ENCODE measurements at places on chromosomes 5 and 9.

GRCh38 chr5:64979531-64979930 is 210.8 kb downstream of the CWC27 start:
- no peak for DNase-seq

GRCh38 chr5:156331845-156332244 is 4.9 kb downstream of the SGCD start:
- no peak for DNase-seq

GRCh38 chr5:180454752-180455151 is 39.4 kb upstream of the CNOT6 start:
- no peak for DNase-seq

DNA sequence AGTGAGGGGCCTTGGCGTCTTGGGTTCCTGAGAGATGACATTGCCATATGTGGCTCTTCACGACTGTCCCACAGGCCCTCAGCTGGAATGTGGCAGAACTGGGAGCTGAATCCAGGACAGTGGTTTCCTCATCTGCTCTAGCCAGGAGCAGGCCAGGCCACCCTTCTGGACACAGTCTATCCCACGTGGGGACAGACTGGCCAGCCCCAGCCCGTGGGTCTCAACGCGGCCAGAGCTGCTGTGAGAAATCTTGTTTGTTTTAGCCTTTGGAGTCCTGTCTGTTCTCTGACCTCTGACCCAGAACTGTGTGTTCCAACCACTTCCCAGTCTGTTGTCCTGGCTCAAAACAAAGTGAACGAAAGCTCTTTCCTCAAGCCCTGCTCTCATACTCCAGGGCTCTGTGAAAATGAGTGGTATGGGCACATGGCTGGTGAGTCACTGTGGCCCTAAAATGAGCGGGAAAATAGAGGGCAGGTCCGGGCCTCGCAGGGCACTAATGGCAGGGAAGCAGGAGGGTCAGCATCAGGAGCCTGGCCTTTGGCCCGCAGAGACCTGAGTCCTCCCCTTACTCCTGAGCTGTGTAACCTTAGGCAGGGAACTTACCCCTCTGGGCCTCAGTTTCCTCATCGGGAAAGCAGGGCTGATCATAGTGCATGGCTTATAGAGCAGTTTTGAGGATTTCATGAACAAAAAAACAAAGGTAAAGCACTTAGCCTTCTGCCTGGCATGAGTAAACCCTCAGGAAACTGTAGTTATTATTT is 34.8 kb upstream of the GLRX start:
- DNase-seq, result no peak

DNA sequence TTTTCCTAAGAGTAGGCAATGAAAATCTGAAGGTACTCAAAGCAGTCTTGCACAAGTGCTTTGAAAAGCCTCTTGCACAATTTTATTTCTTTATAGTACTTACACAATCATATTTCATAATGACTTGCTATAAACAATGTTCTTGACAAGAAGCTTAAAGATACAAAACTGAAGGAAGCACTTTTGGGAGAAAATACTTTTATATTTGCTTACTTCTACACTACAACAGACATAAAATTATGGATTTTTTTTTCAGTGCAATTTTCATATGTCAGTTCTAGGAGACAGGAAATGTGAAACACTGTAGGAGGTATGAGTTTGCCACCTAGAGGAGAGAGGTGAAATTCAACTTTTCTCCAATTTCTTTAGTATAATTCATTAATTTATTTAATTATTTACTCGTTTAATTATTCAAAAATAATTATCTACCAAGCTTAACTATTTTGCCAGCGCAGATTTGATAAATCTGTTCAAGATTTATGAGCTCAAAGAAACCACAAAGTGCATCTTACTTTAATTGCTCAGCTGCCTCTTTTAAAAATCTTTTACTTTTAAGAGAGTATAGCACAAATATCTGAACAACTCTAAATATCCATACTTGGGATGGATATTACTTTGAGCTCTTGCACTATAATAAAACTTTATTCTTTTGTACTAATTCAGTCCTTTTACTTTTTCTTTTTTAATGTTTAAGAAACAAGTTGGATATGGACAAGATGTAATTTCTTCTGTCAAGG is 29.0 kb upstream of the CDKN2B start:
- no peak for DNase-seq

DNA sequence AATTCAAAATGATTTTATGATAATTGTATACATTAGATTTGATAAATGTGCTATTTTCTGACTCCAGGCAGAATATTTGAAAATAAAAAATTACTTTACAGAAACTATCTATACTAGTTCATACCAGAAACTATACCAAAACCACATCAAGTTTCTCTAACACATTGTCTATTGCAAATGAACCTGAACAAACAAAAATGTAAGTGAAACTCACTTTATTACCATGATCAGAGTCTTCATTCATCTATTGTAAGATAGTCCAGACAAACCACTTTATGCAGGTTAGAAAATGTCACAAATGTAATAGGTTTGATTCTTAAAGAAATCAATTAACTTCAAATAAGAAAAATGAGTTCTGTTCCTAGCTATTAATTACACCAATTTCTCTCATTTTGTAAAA is 99.4 kb downstream of the OXCT1 start:
- no peak for DNase-seq

GRCh38 chr9:2022560-2022959 is 7.4 kb downstream of the SMARCA2 start:
- no peak for DNase-seq

GRCh38 chr5:158492136-158492535 is 607.6 kb downstream of the EBF1 start:
- DNase-seq, result no peak

DNA sequence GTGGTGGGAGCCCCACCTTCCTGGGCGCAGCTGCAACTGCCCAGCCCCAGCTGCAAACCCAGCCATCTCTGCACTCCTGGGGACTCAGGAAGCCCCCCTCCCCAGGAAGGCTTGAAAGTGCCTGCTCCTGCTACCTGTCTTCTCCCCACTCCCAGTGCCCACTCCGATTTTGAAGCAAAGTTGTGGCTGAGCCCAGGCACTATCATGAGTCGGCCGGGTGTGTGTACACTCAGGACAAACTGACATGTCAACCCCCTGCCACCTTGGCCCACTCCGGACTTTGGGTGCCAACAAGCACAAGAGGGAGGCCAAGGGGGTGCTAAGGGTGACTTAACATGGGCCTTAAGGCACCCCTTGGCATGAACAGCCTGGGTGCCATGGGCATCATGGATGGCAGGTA is 325.5 kb upstream of the PTGER4 start:
- DNase-seq, result no peak

GRCh38 chr5:68167195-68167651 is 48.3 kb upstream of the PIK3R1 start:
- DNase-seq, result no peak

GRCh38 chr5:73214996-73215395 is 42.0 kb downstream of the TMEM174 start:
- DNase-seq, result no peak

- no peak for DNase-seq
These were observed 30.0 kb downstream of the RBM27 start for GRCh38 chr5:146233441-146233840.

DNA sequence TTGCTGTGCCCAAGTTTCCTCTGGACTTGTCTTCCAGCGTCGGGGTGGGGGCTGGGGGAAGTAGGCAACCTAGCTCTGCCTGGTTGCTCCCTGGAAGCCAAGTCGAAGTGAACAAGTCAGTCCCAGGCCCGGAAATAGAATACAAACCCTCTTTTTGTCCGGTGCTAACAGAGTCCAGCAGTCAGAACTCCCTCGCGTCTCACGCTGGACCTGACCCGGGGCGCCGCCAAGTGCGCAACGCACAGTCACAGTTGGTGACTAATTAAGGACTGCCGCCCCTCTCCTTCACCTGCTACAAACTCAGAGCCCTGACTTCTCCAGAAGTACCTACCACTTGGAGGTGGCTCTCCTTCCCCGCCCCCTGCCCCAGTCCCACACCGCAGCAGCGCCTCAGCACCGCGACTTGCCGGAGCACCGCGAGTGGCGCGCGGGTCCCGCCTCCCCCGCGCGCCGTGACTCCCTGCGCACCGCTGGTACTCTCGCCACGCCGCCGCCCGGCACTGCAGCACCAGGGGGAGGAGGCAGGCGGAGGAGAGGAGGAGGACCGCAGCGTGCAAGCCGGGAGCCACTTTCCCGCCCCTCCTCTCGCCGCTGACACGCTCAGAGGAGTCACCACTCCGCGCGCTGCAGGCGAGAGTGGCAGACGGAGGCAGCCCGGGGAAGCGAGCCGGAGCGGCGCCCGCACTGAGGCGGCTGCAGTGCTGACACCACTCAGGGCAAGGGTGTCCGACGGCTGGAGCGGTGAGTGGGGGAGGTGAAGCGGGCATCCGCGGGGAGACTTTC is at the start of gene SV2C:
Gene SV2C, plus strand, starts transcription at position 612 of the 783 bp plus-strand sequence. CDS start 48,368 bp downstream, outside the sequence.
- no peak for DNase-seq

GRCh38 chr9:76737154-76737902 is 26.9 kb upstream of the PCA3 start:
- DNase-seq, result no peak

- no peak for DNase-seq
These were observed 31.4 kb upstream of the SPTLC1 start for GRCh38 chr9:92146610-92147009.

DNA sequence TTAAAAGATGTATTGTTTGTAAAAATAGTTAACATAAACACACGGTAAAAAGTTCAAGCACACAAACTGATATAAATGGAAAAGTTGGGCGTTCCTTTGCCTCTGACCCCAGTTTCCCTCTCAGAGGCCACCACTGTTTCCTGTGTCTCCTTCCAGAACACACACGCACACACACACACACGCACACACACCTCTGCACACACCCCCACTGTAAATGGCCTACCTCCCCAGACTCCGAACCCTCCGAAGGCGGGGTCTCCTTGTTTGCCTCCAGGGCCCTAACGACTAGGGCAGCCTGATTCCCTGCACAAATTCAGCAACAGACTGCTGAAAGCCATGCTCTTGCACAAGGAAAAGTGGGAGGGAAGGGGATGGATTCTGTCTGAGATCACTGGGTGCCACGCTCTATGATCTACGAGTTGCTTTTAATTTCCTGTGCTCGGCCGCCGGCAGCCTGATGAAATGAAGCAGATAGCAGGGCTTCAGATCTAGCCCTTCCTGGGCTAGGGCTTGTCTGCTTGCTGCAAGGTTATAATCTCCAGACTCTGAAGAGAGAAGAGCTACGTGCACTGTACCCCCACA is 184.0 kb upstream of the IL12B start:
- no peak for DNase-seq

DNA sequence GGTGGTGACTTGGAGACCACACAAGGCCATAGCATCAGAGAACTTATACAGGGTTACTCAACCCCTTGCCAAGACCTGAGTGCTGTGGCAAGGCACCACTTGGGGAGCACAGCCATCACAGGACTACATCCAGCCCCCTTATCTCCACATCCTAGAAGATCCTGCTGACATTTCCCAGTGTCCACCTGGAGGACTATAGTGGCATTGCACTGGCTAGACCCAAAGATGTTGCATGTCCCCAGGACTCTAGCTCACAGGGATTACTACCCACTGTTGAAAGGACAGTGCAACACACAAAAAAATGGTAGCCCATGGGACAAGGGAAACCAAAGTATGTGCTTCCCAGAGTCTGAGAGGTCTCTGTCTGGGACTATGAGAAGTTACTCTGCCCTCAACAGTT is 411.1 kb upstream of the NUDT12 start:
- DNase-seq, result no peak

GRCh38 chr5:95957561-95958203 is 4.0 kb downstream of the ELL2 start:
- DNase-seq, result no peak

GRCh38 chr9:237858-238345 is 23.2 kb downstream of the DOCK8 start:
- no peak for DNase-seq

DNA sequence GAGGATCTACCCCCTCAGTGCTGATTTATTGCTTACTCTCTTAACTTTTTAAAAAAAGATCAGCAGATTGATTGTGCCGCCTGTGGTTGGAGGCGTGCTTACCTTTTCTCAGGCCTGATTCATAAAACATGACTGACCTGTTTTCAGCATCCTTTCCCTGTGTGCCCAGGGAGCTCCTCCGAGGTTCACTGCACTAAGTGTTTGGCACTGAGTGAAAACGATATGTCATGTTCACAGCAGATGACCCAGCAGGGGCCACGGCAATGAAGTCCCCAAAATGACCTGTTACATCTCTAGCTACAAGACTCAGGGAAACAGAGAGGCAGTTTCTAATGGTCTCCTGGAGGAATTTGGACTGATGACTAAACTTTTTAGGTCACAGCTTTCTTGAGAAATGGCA is 69.9 kb downstream of the INSYN2B start:
- DNase-seq, result no peak

DNA sequence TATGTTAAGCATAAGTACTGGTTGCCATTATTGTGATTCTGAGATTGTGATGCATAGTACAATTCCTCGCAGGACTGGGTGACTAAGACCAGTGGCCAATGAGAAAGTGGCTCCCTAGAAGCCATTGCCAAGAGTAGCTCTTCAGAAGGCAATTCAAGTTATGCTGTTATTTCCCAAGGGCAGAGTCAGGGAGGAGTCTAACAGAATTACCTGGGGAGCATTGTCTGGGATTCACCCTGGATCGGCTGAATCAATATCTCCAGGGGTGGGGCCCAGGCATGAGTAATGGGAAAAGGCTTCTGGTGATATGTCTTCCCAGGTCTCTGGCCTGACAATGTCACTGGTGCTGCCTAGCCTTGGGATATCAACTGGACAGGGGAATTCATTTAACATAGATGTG is 10.9 kb upstream of the ARHGEF28 start:
- no peak for DNase-seq

DNA sequence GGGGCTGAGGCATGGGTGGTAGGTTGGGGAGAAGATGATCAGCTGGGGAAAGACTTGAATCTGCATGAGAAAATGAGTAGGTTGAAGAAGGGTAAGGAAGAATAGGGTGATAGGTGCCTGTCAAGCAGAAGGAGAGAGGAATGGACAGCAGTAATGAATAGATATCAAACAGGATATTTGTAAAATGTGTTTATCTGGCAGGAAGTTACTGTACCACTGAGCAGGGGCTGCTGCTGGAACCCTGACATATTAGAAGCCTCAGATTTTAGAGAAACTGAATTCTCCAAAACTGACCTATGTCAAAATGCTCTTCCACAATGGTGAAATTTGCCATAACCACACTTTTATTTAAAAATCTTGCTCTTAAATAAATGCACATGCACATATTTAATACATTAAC is 41.0 kb downstream of the CCDC192 start:
- DNase-seq, result no peak

DNA sequence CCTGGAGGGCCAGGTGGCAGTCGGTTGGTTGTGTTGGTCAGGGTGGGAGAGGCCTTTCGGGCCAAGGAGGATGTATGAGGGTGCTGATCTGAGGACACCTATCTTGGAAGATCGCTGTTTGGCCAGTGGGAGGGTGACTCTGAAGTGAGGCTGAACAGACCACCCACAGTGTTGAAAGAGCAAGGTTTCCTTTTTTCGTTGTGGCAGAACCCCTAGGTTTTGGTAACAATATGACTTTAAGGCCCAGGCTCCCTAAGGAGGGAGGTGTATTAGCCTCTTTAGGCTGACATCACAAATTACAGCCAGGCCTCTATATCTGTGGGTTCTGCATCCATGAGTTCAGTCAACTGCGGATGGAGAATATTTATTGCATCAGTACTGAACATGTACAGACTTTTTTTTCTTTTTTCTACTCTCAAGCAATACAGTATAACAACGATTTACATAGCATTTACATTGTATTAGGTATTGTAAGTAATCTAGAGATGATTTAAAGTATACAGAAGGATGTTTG is 86.1 kb downstream of the ARHGAP26 start:
- DNase-seq, result no peak

- DNase-seq, result no peak
These were observed 37.6 kb downstream of the HRH2 start for GRCh38 chr5:175695161-175696126.

- DNase-seq, result no peak
These were observed 244.7 kb downstream of the NPR3 start for GRCh38 chr5:32955814-32956213.

GRCh38 chr5:1442222-1443145 is 2.8 kb downstream of the SLC6A3 start:
- no peak for DNase-seq

Measured in activated gamma-delta T cell treated with Interleukin-2 at 50 U/mL for 16 hours (primary cell).